ENCODE measurements at places on chromosomes 1 and 21.

GRCh38 chr1:185566995-185567394 is 167.2 kb upstream of the HMCN1 start:
- DNase-seq = peak; percentile 90

DNA sequence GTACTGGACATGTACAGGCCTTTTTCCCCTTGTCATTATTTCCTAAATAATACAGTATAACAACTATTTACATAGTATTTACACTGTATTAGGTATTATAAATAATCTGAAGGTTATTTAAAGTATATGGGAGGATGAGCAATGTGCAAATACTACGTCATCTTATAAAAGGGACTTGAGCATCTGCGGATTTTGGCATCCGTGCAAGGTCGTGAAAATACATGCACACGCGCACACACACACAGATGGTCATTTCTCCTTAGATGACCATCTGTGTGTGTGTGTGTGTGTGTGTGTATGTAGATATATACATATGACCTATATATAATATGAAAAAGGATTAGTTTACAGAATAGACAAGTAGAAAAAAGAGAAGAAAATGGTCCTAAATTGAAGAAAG is 15.4 kb downstream of the ALG14 start:
- no peak for DNase-seq

GRCh38 chr1:54012863-54013262 is 5.1 kb downstream of the LDLRAD1 start:
- no peak for DNase-seq

DNA sequence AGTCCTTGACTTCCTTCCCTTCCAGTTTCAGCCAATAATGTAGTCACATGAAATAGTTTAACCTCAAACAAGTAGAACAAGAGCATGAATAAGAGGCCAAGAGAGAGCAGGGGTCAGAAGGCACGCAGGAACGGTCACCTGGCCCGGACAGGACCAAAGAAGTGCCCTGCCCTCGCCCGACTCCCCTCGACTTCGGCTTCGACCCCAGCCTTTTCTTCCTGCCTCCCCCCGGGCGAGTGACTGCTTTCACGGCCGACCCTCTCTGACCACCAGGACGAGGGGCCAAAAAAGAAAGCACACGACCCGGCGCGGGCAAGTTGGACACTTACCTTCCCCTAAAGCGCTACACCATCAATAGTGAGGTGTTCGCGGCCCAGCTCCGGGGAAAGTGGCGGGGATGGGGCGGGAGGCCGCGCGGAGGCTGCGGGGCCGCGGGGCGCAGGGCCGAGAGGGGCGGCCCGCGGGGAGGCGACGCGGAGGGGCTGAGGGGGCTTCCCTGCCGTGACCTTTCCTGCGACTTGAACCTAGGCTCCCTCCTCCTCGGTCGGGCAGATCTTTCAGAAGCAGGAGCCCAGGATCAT is 519 bp downstream of the RERE start:
- peak; percentile 33 for DNase-seq

- DNase-seq = no peak
Observed at GRCh38 chr1:3425486-3426215, 28.8 kb upstream of the ARHGEF16 start.

- DNase-seq = peak; percentile 52
Observed at GRCh38 chr1:112508278-112509004, at the start of gene WNT2B. Gene WNT2B (plus strand): TSS chr1:112508965. CDS start chr1:112509263, 298 bp downstream.

- DNase-seq = no peak
Observed at GRCh38 chr1:10835822-10836421, 39.5 kb upstream of the CASZ1 start.

DNA sequence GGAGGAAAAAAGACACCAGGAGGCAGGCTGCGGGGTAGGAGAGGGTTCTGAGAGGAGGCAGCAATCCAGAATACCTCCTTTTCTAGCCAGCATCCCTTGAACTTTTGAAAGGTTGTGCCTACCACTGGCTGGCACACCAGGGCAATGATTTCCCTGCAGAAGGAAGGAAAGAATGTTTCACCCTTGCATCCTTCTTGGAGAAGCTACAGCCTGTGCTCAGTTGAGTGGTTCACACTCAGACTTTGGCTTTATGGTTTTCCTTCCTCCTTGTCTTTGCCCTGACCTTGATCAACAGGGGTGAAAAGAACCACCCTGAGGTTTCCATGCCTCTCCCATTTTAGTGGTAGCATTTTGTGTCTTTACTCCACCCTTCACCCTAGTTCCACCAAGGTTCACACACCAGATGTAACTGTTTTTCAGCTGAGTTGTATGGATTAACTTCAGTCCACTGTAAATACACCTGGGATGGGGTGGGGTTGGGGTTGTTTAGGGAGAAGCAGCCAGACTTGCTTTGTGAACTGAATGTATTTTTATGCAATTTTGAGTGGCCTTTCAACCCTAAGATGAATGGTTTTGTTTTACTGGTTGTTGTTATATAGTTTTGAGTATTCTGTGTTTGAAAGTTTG is 122.3 kb downstream of the SYT2 start:
- no peak for DNase-seq

DNA sequence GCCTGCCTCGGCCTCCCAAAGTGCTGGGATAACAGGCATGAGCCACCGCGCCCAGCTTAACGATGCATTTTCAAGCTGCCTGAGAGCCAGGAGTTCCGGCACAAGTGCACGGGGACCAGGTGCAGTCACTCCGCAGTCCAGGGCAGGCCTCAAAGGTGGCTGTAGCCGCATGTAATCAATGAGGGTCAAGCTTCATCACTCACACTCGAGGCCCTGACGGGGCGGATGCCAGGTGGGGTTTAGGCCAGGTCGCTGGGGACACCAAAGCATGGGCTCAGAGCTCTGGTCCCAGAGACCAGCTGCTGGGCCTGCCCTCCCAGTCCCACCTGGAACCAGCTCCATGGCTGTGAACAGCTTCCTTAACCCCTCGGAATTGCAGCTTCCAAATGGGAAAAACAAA is 26.1 kb upstream of the GPR153 start:
- DNase-seq = no peak

DNA sequence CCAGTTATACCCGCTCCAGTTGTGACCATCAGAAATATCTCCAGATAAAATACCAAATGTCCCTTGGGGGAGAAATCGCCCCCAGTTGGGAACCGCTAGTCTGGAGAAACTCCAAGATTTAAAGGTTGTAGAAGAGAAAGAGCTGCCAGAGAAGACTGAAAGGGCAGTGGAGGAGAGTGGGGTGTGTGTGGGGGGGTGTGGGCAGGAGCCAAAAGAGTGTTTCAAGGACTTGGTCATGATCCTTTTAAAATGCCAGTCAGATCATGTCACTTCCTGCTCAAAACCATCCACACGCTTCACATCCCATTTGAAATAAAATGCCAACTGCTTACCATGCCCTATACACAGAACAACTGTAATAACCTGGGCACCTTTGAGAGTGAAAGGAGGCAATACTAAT is 3.4 kb upstream of the HEYL start:
- no peak for DNase-seq

- DNase-seq = no peak
Observed at GRCh38 chr1:37255868-37256267, 218.5 kb upstream of the ZC3H12A start.

DNA sequence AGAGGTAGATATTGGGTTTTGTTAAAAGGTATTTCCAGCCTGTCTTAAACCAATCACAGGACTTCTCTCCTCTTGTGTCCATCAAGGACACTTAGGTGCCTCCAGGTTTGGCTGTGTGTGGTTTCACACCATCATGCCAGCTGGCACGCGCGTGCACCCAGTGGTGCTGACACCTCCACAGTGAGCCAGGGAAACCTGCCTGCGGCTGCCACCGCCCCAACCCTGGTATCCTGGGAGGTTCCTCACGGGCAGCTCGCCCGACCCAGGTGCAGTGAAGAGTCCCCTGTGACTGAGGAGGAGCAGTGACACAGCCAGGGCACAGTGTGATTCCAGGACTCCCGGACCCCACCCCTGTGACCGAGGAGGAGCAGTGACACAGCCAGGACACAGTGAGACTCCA is 13.2 kb upstream of the COL6A2 start:
- no peak for DNase-seq

DNA sequence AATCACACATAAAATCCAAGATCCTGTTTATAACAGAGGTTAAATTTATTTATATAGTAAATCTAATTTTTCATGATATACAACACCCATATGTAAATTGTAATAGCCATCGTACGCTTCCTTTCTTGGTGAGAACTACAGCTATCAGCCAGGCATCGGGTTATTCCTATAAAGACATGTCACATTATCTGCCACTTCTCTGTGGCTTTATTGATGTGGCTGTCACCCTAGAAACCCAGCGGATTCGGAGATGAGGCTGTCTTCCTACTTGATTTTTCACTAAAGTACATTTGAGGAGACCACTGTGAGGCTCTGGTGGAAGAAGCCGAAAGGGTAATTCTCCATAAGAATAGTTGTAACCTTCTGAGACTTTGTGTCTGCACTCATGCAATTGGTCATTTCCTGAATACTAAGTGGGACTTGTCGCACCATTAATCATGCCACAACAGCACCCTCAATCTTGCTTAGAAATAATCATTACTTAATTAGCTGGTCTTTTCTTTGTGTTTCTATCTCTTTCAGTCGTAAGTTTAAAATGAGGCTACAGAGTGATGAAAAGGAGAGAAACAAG is 106.0 kb downstream of the NTNG1 start:
- DNase-seq = no peak

- no peak for DNase-seq
Observed at GRCh38 chr1:92708368-92708950, 76.4 kb downstream of the EVI5 start.

DNA sequence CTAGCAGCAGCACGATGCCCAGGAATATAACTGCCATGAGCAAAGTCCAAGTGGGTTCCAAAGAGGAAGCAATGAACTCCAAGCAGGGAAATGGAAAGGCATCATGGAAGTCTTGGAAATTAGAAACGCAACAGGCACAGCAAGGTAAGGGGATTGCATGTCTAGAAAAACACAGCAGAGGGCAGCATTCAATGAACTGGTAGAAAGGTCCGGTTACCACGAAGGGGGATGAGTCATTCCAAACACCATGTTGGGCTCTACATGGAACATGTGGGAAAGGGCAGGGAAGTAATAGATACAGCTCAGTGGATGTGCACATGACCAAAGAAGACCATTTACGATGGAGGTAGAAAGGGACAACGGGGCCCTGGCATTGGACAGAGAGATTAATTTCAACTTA is 36.4 kb downstream of the RXRG start:
- DNase-seq = no peak

All from CD4-positive, alpha-beta T cell treated with Interleukin-12 subunit alpha and Interleukin-12 subunit beta, for 1 hour (primary cell).